M059J (cell line): ENCODE measurements at places on chromosomes 16 and 17.

DNA sequence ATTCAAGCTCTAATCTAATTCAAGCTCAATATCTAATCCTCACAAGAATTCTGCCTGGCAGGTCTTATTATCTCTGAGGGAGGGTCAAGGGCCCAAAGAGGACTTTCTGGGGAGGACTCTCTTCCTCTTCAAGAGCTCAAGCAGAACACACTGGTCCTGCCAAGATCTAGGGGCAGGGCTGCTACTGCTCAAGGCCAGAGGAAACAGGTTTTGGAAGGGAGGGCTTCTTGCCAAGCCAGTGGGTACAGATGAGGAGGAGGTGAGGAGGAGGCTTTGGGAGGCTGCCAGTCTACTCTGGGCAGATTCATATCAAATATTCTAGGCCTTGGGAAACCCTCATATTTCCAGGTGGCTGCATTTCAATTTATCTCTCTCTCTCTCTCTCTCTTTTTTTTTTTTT lies 51.8 kb upstream of the IL34 start:
- peak; percentile 72 for DNase-seq

DNA sequence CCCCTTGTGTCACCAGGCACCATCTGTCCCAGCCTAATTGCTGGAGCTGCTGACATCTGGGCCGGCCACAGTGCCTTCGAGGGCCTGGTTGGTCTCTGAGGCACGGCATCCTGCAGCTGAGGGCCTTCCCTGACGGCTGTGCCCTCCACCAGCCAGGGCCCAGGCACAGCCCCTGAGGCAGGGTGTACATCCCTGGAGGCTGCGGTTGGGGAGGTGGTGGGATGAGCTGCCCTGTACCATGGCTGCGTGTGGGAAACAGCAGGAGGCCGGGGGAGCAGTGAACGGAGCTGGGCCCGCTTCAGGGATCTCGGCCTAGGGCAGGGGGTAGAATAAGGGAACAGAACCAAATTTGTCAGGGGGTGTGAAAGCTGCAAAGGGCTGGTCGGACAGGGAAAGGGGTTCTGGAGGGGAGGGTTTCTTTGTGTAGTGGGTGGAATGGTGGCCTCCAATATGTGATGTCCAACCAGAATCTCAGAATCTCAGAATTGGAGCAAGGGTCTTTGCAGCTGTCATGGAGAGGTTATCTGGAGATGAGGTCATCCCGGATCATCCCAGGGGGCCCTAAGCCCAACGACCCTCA lies 10.0 kb upstream of the SLC38A10 start:
- DNase-seq: no peak

GRCh38 chr17:37735165-37735564 lies 9.7 kb downstream of the HNF1B start:
- DNase-seq: no peak

DNA sequence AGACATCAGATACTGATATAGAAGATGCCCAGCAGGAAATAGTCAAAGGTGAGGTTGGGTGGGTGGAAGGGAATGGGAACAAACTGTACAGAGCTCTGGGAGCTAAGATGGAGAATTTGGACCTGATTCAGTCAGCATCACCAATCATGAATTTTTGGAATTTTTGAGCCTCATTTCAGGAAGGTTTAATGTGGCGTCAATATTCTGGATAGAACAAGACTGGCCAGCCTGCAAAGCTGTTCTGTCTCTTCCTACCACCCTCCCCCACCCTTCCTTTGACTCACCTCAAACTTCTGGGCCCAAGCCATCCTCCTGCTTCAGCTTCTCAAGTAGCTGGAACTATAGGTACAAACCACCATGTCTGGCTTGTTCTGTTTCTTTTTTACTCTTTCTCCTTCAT lies 32.6 kb downstream of the CTCF start:
- DNase-seq: peak; percentile 58

DNA sequence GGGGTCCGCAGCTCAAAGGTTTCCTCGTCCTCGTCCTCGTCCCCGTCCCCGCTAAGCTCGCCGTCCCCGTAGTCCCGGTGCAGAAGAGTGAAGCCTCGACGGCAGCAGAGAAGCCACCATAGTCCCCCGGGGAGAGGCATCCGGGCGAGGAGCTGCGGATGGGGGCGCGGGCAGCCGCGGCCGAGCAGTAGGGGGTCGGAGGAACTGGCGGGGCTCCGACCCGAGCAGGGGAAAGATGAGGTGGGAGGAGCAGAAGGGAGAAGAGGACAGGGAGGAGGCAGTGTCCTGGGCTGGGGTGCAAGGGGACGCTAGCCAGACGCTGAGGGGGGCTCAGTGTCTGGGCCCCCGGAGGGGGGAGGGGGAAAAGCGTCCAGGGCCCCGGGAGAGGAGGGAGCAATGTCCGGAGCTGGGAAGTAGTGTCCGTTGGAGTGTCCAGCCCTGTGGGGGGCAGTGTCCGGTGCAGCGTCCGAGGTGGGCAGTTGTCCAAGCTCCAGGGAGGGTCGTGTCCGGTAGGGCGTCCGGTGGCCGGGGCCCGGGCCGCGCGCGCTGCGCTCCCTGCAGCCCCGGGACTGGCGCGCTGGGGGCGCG lies at the start of gene PLEKHH3:
PLEKHH3 (minus strand) TSS at position 571 of the 588 bp plus-strand sequence; CDS start at position 140, 431 bp downstream.
- no peak for DNase-seq

- DNase-seq: no peak
Measured at GRCh38 chr16:81018496-81018895, 11.5 kb downstream of the CENPN start.

GRCh38 chr16:10846213-10846998 lies 27.8 kb upstream of the TVP23A start:
- DNase-seq: no peak

- no peak for DNase-seq
Measured at GRCh38 chr16:77944631-77945030, 77.7 kb upstream of the CLEC3A start.

DNA sequence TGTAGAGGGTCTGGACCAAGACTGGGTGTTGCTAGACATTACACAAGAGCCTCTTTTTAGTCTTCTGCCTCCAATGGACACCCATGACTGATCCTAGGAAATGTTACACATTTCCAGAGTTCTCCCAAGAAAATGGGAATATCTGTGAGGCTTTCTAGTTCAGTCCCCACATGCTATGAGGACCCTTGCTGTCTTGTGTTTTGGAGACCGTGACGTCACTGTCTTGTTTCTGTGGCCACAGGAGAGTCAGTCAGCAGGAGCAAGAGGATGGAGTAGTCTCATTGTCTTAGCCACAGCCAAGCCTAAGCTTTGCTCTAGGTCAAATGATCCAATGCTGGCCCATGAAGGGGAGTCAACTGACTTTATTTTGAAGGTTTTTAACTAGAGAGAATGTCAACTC lies 820.1 kb upstream of the RBFOX1 start:
- DNase-seq: no peak

DNA sequence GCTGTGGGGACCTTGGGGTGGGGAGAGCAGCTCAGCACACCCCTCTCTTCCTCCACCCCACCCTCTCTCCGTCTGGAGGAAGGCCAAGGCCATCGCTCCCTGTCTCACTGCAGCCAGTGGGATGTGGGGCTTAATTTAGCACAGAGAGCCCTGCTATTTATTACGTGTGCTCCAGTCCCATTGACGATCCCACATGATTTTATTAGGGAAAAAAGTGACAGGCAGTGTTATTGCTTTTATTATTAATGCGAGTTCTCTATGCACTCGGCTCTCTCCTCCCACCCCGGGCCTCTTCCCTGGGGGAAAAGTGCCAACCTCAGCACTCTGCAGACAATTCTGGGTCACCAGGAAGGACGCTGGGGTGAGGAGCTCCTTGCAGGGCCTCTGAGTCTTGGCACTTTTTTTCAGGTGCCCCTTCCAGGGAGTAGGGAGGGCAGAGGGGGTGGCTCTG lies 57.3 kb downstream of the MGAT5B start:
- DNase-seq: no peak

- peak; percentile 95 for DNase-seq
Measured at GRCh38 chr17:927611-928461, 51.7 kb downstream of the NXN start.

GRCh38 chr16:1708768-1709180 lies 2.8 kb downstream of the MAPK8IP3 start:
- DNase-seq: no peak

- DNase-seq: peak; percentile 63
Measured at GRCh38 chr16:17205279-17206211, 265.2 kb downstream of the XYLT1 start.

- DNase-seq: no peak
Measured at GRCh38 chr17:48412841-48413240, 17.2 kb downstream of the SKAP1 start.
